ENCODE measurements at places on chromosomes 5 and 9.

DNA sequence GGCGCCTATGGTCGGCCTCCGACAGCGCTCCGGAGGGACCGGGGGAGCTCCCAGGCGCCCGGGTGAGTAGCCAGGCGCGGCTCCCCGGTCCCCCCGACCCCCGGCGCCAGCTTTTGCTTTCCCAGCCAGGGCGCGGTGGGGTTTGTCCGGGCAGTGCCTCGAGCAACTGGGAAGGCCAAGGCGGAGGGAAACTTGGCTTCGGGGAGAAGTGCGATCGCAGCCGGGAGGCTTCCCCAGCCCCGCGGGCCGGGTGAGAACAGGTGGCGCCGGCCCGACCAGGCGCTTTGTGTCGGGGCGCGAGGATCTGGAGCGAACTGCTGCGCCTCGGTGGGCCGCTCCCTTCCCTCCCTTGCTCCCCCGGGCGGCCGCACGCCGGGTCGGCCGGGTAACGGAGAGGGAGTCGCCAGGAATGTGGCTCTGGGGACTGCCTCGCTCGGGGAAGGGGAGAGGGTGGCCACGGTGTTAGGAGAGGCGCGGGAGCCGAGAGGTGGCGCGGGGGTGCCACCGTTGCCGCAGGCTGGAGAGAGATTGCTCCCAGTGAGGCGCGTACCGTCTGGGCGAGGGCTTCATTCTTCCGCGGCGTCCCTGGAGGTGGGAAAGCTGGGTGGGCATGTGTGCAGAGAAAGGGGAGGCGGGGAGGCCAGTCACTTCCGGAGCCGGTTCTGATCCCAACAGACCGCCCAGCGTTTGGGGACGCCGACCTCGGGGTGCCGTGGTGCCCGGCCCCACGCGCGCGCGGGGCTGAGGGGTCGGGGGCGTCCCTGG is 561 bp downstream of the DAPK1 start:
- DNase-seq: no peak

- DNase-seq: no peak
Observed at GRCh38 chr5:3736926-3737325, 141.3 kb downstream of the IRX1 start.

GRCh38 chr5:16600946-16601345 is 15.9 kb downstream of the RETREG1 start:
- DNase-seq: no peak

GRCh38 chr5:123460296-123460729 is 37.1 kb upstream of the CEP120 start:
- DNase-seq: peak; percentile 29

GRCh38 chr9:135531096-135531495 is 9.9 kb downstream of the LCN1 start:
- DNase-seq: no peak

GRCh38 chr5:42870882-42871418 is 59.3 kb upstream of the SELENOP start:
- no peak for DNase-seq

- DNase-seq: peak; percentile 42
Observed at GRCh38 chr5:151772029-151772845, 483 bp downstream of the G3BP1 start.

DNA sequence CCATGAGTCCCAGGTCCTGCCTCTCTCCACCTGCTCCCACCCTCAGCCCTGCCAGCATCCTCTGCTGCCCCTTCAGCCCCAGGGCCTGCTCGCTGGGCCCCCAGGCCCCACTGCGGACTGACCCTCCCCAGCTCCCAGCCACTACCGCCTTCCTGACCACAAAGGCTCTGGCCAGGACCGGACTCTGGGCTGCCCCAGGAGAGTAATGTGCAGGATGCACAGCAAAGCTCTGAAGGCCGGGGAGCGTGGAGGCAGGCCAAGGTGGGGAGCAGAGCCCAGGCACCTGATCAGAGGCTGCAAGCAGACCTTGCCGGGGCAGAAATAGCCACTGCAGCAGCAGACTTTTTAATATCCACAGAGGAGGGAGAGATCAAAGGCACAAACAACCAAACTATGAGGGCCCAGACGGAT is 27.9 kb downstream of the IPPK start:
- DNase-seq: no peak

DNA sequence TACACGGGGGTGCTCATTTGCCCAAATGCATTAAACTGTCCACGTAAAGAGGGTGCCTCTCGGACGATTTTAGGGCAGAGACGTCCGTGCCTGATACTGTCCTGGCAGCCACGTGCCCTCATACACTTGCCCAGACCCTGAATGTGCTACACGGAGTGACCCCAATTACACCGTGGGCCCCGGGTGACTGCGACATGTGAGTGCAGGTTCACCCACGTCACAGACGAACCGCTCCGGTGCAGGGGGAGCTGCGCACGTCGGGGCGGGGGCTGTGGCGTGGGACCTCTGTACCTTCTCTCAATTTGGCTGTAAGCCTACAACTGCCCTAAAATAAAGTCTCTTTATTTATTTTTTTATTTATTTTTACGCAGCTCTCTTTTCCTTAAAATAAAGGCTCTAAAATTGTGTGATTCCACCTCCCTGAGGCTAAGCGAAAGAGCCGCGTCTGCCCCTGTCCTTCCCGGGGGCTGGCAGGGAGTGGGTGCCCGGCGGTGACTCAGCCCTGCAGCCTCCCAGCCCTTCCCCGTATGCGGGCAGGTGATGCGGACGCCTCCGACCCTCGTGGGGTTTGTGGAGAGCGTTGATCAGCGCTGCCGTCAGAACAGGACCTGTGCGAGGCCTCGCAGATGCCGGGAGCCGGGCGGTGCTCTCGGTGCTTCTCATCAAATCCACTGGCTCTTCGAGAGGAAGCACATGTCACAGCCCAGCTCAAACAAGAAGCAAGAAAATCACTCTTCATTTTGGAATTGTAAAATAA is 9.2 kb upstream of the EGFL7 start:
- no peak for DNase-seq

- DNase-seq: no peak
Observed at GRCh38 chr9:129412814-129413536, 207.9 kb downstream of the C9orf50 start.

GRCh38 chr5:137712139-137712667 is 23.7 kb downstream of the KLHL3 start:
- DNase-seq: no peak

GRCh38 chr5:36839489-36840476 is 36.8 kb upstream of the NIPBL start:
- DNase-seq: no peak

DNA sequence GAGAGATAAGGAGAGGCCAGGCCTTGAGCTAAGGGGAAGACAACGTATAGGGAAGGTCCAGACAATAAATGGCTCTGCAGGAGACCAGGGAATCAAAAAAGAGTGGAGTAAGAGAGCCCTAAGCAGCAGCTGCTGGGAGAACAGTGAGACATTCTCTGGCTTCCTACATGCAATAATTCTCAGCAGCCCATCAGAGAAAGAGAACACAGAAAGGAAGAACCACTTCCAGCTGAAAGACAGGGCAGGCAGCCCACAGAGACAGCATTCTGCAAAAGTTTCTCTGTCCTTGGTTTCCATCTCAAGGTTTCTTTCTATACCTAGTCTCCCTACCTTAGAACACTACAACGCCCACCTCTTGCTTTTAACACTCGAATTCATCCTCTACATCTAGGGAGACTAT is 189.9 kb downstream of the DEPDC1B start:
- no peak for DNase-seq

DNA sequence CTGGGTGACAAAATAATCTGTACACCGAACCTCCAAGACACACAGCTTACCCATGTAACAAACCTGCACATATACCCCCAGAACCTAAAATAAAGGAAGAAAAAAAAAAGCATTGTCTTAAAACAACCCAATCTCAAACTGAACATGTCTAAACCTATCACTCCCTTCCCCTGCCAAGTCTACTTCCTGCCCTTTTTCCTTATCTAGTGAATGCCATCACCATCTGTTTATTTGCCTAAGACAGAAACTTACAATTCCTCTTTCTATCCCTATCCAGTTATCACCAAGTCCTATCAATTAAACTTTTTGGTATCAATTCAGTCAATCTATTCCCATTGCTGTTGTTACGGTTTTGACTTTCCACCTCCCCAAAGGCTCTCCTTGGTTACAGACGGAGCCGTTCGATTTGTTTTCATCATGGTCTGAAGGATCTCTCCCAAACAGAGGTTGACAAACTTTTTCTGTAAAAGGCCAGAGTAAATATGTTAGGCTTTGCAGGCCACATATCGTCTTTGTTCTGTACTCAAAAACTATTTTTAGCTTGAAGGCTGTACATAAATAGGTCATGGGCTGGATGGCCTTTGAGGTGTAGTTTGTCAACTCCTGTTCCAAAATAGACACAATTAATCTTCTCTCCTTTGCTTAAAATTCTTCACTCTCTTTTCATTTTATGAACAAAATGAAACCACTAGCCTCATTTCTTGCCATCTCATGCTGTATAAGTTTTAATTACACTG is 12.1 kb downstream of the NOL8 start:
- DNase-seq: no peak

DNA sequence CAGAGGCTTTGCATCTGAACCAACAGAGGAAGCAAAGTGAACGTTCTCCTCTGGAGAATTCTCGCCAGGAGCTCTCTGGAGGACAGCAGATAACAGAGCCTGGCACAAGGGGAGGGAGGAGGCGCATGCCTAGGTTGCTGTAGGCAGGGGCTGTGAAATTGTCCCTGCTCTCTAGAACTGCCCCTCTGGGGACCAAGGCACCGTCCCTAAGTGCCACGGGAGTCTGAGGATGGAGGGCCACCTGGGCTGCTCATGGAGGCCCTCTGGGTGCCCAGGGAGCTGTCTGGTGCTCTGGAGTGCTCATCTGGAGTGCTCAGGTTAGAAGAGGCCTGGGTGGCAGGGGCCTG is 77.6 kb downstream of the CACNA1B start:
- no peak for DNase-seq

DNA sequence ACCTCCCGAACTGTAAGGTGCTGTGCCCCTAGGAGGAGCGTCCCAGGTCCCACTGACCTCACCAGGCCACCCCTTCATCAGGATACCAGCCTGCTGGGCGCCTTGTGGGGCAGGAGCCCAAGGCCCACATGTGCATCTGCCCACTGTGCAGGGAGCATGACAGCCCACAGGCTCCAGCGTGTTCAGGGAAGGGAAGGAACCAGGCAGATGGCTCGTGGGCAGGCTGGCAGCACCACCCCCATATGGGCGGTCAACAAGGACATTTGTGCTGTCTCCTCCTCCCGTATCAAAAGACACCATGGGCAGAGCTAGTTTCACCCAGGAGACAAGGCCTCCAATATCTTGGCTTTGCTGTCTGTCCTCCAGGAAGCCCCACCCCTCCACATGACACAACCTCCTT is 85.5 kb upstream of the PPP1R26 start:
- DNase-seq: no peak

DNA sequence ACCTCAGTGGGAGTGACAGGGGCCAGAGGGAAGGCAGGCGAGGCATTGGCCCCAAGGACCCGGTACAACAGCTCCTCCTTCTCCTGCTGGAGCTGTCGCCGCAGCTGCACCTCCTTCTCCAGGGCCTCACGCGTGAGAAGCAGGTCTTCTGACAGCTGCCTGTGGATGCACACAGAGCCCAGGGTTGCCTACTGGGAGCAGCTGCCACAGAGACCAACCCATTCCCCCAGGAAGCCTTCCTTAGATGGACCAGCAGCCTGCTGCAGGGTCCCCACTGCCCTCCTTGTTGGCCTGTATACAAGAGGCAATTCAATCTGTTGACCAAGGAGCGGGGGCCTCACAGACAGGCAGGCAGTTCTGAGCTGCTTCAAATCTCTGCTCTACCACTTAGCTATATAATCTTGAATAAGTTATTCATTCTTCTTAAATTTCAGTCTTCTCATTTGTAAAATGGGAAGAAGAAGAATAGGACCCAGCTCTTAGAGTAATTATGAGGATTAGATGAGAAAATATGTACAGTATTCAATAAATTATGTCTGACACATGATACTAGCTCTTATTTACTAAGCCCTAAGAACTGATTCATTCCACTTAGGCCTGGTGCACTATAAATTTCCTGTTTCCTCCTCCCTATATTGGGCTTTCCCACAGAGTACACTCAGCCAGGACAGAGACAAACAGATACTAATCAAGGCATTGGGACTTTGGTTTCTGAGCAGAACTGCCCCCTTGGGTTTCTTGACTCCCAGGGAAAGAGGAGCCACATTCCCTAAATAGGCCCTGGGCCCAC is 26.1 kb upstream of the ANXA6 start:
- DNase-seq: no peak

GRCh38 chr9:22446589-22446949 is at the start of gene DMRTA1:
TSS of gene DMRTA1 (plus strand) at chr9:22446824. CDS start at chr9:22447066, 242 bp downstream.
- peak; percentile 6 for DNase-seq

- DNase-seq: no peak
Observed at GRCh38 chr9:83185488-83186154, 122.7 kb upstream of the RASEF start.

DNA sequence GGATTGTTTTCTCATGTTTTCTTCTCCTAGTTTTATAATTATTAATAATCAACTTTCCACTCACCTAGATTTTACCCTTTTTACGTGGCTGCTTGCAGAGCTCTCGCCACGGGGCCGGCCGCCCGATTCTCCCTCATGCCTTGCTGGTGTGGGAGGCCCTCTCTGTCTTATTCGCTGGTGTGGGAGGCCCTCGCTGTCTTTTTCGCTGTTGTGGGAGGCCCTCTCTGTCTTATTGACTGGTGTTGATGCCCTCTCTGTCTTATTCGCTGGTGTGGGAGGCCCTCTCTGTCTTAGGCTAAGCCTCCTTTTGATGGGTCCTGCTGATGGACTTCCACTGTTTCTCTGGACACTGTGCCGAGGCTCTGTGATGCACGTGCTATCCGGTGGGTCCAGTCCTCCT is 161.3 kb upstream of the IRX2 start:
- no peak for DNase-seq

DNA sequence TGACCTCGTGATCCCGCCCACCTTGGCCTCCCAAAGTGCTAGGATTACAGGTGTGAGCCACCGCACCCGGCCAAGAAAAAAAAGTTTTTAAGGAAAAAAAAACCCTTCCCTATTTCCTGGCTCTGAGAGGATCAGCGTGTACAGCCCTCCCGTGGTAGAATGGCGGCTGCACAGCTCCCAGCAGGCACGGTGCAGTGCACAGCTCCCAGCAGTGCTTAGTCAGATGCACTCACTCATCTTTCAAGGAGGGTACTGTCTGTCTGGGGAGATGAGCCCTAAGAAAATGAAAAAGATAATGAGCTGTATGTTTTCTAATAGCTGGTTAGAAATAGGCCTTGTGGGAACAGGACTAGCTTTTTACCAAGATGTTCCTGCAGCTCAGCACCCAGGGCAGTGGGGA is 36.7 kb upstream of the SLC2A8 start:
- no peak for DNase-seq

DNA sequence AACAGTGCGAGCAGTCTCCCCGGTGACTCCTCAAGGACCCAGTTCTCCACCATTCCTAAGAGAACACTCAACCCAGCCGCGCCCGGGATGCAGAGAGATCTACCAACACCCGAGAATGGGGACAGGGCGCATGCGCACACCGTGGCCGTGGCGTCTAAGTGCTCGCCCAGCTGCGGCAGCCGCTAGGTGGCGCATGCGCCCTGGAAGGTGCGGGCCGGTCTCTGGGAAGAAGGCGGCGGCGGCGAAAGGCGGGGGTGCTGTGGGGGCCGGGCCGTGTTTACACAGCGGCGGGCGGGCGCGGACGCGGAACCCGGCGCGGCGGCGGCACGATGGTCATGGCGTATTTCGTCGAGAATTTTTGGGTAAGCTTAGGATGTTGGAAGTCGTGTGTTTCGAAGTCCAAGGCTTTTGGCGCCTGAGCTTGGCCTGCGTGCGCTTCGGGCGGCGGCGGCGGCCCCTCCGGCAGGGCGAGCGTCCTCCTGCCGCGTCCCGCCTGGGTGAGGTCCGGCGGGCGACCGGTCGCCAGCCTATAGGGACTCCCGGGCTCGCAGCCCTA is at the start of gene FCHO2:
Gene FCHO2 (plus strand): TSS at position 274 of the 556 bp plus-strand sequence. CDS start 56 bp downstream, at position 330.
- peak; percentile 95 for DNase-seq

- DNase-seq: no peak
Observed at GRCh38 chr9:32412440-32412839, 28.0 kb downstream of the ACO1 start.

- DNase-seq: no peak
Observed at GRCh38 chr5:39219437-39219836, at the start of gene FYB1. TSS of gene FYB1 (minus strand) at chr5:39219563. CDS start at chr5:39202960, 16,603 bp downstream.

All from CD4-positive, alpha-beta T cell treated with Interleukin-12 subunit alpha and Interleukin-12 subunit beta, for 1 hour (primary cell).